ENCODE measurements at places on chromosomes 7 and 10. TPM values are rescaled to one million over a fixed set of nuclear protein-coding genes. Genes with fewer than 3 reads are reported as not detected.

Gene IQUB
- 0.16 TPM for total RNA-seq

- no peak for DNase-seq
These were observed 9.0 kb upstream of the RSBN1L start for GRCh38 chr7:77687100-77687746.

GRCh38 chr10:106999118-106999707, 165.3 kb downstream of the SORCS1 start:
- no peak for DNase-seq

DNA sequence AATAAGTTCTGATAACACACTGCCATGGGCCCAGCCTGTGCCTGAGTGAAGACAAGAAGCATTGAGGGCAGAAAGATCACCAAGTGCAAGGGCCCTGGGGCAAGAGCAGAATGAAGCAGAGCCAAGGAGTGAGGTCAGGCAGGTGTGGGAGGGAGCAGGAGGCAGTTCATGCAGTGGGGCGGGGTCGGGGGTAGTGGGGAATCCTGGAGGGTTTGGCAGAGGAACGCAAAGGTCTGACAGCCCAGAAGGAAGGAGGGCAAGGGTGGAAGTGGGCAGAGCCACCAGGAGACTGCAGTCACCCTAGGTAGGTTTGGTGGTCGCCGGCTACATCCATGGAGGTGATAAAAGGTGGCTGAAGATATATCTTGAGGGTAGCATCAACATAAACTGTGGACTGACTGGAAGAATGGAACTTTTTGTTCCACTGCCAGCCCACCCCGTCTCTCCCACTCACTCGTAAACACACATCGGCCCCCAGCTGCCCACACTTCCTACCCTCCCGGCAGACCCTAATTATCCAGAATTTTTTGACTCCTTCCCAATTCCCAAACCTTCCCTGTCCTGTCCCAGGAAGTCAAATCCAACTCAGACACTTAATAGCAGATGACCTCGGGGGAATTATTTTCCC, 172.4 kb downstream of the ARHGAP12 start:
- DNase-seq = no peak

GRCh38 chr10:100793055-100793454, 47.7 kb downstream of the PAX2 start:
- DNase-seq = no peak

Gene CUZD1
- 0.73 TPM for total RNA-seq

DNA sequence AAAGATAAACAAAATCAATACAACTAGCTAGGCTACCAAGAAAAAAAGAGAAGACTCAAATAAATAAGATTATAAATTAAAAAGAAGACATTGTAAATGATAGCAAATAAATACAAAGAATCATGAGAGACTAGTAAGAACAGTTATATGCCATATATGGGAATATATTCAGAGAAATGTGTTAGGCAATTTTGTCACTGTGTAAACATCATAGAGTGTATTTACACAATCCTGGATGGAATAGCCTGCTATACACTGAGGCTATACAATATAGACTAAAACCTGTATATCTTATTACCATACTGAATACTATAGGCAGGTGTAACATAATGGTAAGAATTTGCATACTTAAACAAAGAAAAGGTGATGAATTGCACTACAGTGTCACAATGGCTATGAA, 717.4 kb downstream of the PARD3 start:
- no peak for DNase-seq

GRCh38 chr10:21340331-21340730, 185.2 kb downstream of the SKIDA1 start:
- DNase-seq = no peak

Gene CCDC3
- 0.19 TPM for total RNA-seq

- DNase-seq = peak; percentile 58
These were observed 183.6 kb upstream of the NFE2L3 start for GRCh38 chr7:25968205-25968993.
